ENCODE measurements at places on chromosomes 13 and 19.
A peak's percentile ranks its signal among the peaks of the same experiment; 100 is the strongest.

DNA sequence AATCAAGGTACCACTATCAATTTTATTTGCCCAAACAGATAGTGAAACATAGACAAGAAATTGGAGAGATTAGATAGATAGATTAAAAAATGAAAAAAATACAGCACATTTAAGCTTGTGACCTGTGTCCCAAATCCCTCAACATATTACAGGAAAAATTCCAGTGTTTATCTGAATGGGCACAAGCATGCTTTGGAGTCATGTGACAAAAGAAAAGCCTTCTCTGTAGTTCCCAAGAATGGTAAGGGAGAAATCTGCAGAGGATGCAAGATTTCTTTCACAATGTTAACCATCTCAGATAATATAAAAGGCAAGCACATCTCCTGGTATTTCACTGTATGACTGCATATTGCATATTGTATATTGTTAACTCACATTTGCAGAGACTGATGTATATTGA lies 168.0 kb downstream of the PCDH9 start:
- DNase-seq: no peak

GRCh38 chr19:5498830-5499550 lies 43.8 kb downstream of the ZNRF4 start:
- no peak for DNase-seq

GRCh38 chr19:7931221-7932061 lies 5.5 kb upstream of the CTXN1 start:
- no peak for DNase-seq

GRCh38 chr13:21676611-21677021 lies 5.7 kb downstream of the FGF9 start:
- no peak for DNase-seq

DNA sequence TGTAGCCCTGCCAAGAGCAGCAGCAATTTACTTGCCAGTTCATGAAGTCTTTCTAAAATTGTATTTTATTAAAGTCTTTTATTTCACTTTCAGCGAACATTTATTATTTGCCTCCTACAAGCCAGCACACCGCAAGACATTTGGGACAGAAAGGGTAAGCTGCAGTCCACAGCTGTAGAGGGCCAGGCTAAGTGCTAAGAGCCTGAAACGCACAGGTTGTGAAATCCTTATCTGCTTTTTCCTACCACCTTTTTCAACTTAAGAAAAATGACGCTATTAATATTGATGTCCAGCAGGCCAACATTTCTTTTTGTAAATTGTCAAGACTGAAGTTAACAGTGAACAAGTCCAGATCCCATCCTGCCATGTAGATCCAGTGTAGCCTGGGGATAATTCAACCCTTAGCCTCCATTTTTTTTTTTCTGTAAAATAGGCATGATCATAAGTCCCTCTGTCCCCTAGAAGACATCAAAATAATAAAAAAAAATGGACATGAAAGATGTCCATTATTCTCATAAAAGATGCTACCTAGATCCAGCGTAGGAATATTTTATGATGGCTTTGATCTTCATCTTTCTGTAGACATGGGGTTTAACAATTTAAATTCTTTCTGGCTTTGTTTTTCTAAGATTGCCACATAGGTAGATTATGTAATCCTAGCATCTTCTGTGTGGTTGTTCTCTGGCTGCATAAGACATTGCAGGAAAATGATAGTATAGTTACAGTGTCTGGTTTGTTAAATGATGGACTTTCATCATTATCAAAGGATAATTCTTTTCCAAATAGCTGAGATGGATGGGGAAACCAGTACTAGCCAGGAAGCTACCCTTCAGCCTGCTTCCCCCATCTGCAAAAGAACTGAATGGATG lies 128.4 kb downstream of the SHISA2 start:
- no peak for DNase-seq

DNA sequence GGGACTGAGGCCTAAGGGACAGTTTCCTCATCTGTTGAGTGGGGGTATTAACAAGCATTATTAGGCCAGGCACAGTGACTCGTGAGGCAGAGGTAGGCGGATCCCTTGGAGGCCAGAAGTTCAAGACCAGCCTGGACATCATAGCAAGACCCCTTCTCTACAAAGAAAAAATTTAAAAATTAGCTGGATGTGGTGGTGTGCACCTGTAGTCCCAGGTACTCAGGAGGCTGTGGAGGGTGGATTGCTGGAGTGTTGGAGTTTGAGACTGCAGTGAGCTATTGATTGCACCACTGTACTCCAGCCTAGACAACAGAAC lies 11.3 kb upstream of the FOSB start:
- DNase-seq: no peak

DNA sequence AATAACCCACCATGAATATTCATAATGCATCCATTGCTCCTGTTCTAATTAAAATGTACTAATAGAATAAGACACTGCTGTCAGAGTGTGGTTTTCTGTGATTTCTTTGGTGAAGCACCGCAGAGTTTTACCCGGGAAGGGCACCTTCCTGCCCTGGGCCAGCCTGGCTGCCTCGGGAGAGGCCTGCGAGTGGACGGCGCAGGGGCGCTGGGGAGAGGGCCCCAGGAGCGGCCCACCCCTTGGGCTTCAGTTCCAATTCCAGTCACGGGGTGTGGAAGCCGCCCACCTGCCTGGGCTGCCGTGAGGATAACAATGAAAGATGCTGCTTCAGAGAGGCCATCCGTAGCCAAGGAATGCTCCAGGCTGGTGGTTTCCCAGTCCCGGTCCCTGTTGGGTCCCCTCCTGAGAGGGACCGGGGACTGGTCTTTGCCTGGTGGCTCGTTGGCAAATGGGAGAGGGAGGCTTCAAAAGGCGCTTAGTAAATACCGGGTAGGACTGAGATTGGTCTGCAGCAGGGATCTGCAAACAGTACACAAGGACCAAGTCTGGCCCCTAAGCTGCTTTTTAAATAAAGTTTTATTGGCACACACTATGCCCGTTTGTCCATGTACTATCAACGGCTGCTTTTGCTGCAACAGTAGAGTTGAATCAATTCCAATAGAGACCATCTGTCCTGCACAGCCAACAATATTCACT lies 18.0 kb downstream of the TCF3 start:
- DNase-seq: no peak

- no peak for DNase-seq
These were observed 60.9 kb upstream of the ZNF527 start for GRCh38 chr19:37309834-37310575.

DNA sequence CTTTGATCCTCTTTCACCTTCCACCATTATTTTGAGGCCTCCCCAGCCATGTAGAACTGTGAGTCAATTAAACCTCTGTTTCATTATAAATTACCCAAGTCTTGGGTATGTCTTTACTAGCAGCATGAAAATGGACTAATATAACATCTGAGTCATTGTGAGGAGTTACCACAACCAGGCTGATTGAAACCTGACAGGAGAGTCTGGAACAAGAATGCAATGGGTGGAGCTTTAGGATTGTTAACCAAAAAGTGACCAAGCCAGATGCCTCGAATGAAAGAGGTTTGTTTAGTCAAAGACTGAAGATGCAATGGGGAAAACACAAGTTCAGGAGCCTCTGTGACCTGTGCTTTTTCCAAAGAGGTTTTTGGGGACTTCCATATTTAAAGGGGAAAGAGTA lies 659.0 kb downstream of the SLITRK6 start:
- no peak for DNase-seq

GRCh38 chr19:19691683-19692082 lies 23.0 kb downstream of the ZNF101 start:
- no peak for DNase-seq

DNA sequence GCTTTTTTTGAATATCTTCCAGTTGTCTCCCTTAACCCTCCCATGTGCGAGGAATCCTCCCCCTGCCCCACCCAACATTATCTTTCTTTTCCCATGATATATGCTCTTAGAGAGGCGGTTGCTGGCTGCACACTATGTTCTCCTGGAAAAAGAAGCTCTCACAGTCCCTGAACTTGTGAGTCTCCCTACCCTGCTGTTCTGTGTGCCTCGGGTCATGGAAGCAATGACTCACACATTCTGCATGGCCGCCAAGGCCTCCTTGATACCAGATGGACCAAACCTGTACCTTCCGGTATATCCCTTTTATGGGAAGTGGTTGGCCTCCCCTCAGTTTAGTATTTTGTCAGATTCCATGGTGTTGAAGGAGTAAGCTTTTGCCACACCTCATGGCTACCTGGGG lies 705.4 kb downstream of the SLITRK6 start:
- no peak for DNase-seq

DNA sequence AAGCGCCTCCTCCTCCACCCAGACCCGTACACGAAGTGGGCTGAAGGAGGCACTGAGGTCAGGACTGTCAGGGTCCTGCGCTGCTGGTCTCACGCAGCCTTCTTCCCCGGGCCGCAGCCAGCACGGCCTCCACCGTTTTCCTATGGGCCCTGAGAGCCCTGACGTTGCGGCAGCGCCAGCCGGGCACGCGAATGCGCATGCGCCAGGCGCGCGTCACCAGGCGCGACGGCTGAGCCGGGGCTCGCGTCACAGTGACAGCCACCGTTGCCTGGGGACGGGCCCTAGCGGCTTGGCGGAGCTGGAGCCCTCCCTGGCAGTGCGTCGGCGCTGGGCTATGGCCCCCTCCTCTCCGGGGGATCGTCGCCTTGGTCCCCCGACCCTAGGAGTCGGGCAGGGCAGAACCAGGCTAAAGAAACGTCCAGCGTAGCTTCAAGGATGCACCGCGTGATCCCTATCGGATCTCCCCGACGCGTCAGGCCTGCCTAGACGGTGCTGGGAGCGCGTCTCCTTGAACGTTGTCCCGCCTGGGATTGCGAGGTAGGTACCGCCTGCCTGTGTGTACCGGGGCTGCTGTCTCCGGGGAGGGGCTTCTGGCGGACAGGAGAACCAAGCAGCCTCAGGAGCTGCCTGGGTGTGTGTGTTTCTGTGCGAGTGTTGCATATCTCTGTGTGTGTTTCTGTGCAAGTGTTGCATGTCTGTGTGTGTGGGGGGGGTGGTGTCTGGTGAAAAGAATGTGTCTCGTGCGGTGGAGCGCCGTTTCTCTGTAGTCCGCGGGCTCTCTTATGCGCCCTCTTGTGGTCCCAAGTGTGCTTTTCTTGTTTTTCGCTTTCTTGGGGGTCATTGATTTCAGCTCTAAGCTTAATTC lies 43.2 kb downstream of the ZNF571 start:
- peak; percentile 83 for DNase-seq

GRCh38 chr13:32925506-32925905 lies 90.7 kb upstream of the KL start:
- no peak for DNase-seq

DNA sequence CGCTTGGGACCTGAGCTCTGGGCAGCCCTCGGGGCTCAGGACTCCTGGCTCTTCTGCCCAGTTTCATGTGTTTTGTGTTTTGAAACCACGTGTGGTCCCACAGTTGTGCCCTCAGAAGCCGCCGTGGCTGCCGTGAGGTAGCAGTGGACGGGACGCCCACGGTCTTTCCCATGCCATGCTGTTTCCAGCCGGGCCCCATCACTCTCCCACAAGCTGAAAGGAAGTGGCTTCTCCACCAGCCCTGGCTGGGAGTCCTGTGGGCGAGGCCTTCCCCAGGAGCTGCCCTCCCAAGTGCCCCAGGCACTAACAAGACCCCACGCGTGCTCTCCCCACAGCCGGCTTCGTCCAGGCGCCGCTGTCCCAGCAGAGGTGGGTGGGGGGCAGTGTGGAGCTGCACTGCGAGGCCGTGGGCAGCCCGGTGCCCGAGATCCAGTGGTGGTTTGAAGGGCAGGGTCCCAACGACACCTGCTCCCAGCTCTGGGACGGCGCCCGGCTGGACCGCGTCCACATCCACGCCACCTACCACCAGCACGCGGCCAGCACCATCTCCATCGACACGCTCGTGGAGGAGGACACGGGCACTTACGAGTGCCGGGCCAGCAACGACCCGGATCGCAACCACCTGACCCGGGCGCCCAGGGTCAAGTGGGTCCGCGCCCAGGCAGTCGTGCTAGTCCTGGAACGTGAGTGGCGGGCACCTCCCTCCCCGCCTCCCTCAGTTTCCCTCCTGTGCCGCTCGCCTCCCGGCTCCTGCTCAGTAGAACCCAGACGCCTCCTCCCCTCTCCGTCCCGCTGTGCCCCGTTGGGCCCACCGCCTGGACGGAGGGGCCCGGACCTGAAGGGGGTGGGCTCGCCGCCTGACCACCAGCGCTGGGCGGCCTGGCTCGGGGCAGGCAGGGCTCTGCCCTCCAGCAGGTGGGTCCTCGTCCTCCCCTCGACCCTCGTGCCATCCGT lies 5.3 kb downstream of the BSG start:
- DNase-seq: no peak

GRCh38 chr13:50225193-50226155 lies 210.2 kb downstream of the KCNRG start:
- DNase-seq: no peak

GRCh38 chr13:49108196-49108595 lies 111.9 kb upstream of the MLNR start:
- DNase-seq: no peak

- DNase-seq: no peak
These were observed 1781.7 kb upstream of the PRR20A start for GRCh38 chr13:55359067-55359466.

DNA sequence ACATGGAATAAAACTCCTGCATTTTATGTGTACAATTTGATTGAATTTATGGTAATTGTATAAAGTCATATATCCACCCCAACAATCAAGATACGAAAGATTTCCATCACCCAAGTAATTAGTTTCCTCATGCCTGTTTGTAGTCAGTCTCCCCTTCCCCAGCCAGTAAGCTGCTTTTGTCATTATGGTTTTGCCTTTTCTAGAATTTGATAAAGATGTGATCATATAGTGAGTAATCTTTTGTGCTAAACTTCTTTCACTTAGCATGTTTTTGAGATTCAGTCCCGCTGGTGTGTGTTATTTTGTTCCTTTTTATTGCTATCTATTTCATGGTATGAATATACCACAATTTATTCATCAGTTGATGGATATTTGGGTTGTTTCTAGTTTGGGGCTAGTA lies 16.0 kb downstream of the ITM2B start:
- DNase-seq: no peak

GRCh38 chr19:13817018-13817614 lies 21.9 kb downstream of the ZSWIM4 start:
- DNase-seq: no peak

GRCh38 chr13:99383946-99384345 lies 76.7 kb upstream of the GPR183 start:
- no peak for DNase-seq

Data from renal cortex interstitium (tissue), 15 donors.